ENCODE measurements at places on chromosomes 12 and 14.

GRCh38 chr12:123102781-123103503, 47.9 kb downstream of the PITPNM2 start:
- no peak for DNase-seq

DNA sequence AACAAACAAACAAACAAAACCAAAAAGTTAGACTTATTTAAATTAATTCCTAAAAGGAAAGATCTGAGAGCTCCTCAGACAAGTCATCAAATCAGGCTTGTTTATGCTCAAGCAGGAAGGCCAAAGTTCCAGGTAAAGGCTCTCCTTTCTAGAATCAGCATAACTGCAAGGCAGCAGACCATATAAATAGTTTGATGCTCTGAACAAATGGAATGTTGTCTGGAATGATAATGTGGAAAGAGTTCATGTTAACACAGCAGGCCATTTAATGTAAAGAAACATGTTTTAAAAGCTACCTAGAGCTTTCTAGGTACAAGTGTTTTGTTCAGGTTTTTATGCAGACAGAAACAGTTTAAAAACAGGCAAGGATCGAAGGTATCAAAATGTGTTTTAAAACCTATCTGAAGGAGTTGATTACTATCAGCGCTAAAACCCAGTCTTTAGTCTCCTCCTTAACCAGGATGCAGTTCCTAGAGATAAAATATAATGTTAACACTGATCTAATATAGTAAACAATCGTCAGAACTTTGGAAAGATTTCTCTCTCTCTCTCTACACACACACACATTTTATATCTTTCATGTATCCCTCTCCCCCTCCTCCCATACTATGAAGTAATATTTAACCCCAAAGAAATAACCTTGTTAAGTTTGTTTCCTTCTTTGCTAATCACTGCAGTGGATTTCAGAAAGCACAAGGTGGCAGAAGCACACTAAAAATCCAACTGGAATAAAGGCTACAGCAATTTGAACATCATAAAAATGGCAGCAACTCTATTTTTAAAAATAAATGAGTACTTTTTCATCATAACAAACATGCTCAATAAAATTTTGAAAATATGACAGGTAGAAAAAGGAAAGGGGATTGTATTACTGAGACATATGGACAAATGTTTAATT, 135.5 kb downstream of the PAWR start:
- no peak for DNase-seq

DNA sequence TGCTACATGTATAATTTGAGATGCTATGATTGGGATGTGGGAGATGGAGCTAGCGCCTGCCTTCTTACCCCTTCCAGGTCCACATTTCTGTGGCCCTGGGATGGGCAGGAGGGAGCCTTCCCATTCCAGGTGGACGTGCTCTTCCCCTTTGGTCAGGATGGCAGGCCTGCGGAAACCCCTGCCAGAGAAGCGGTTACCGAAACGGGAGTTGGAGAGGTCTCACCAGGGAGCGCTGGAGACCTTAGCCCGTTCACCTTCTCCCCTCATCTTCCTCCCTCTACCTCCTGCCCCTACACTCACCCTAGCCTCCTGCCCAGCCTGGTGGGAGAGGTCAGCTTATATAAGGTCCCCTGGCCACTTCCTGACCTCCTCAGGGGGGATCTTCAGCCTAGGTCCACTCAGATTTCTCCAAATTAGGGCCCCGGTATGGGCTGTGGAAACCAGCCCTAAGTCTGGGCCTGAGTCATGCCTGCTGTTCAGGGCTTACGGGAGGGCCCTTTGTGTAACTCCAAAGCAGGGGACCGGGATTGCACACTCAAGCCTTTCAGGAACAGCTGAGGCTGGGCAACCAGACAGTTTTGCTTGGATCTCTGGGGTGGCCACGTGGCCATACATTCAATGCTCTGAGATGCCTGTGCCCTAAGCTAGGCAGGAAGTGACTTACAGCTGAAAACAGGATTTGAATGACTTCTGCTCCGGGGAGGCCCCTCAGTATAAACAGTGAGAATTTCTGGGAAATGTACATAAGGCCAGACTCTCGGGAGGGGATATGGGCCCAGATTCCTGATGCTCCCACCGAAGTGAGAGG, 10.2 kb upstream of the MEG3 start:
- no peak for DNase-seq

DNA sequence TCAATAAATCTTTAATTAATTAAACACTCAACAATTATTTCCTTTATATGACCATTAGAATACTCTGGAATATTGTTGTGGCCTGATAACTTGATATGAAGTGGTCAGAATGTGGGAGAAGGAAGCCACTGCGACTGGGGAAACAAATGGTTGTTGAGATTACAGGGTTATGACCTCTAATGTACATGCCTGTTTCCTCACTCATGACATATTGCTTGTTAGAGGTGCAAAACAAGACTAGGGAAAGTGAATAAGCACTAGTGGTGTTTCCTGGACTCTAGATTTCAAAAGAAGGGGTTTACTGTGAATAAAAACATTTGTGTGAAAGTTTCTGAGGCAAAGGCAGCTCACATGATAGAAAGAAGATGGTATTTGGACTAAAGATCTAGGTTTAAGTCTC, 53.3 kb downstream of the STAB2 start:
- DNase-seq, result no peak

- DNase-seq, result no peak
These were observed 21.3 kb downstream of the SOS2 start for GRCh38 chr14:50210074-50210473.

DNA sequence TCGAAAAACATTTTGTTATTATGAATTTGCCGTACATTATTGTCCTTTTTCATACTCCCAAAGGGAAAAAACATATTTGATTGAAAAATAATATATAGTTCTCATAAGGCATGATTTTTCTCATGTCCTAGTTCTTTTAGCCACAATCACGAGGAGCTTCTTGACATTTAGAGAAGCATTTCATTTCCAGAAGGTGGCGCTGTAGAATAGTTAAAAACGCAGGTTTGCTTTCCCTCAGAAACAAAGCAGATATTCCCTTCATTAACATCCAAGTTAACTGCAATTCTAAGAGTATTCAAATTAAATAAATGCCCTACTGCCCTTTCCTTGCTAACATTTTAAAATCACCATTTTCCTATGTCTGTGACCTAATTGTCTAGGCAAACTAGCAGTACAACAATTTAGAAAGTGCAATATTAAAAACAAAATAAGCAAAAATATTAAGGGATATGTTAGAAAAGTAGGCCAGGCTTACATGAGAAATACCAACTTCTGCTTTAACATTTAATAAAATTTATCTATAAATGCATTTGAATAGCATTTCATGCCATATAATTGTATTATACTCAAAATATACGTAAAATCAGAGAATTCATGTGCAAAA, 10.9 kb upstream of the PIK3C2G start:
- no peak for DNase-seq

GRCh38 chr12:87925021-87925420, 104.2 kb downstream of the C12orf50 start:
- no peak for DNase-seq

- DNase-seq, result no peak
These were observed 10.0 kb downstream of the SLC39A9 start for GRCh38 chr14:69408331-69408960.

DNA sequence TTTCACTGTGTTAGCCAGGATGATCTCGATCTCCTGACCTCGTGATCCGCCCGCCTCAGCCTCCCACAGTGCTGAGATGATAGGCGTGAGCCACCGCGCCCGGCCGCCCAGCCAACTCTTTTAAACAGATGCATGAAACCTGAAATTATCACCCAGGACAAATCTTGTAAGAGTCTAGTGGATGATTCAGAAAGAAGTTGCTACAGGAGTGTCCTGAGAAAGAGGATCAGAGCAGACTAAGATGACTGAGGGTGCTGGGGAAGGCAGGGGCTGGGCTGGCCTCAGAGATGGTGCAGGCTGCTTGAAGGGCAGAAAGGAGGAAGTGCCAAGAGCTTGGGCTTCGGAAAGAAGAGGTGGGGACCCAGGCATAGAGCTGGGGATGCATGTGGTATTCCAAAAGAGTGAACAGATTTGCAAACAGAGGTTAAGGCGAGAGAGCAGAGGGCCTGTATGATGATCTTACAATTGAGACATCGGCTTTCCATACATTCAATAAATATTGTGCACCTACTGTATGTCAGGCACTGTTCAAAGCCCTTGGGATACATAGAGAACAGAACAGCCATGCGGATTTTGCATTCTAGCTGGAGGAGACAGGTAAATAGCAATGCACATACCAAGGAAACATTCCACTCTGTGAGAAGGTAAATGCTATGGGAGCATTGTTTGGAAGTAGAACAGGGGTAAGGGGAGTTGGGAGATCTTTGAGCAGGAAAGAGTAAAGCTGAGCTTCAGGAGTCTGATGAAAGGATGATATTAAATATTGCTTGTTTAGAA, 7.4 kb upstream of the CD9 start:
- no peak for DNase-seq

- no peak for DNase-seq
These were observed 244.0 kb upstream of the AVPR1A start for GRCh38 chr12:63394983-63395382.
